Stomach (tissue), 19 donors: ENCODE measurements at places on chromosomes 12 and 14. TPM values are rescaled to one million over a fixed set of nuclear protein-coding genes. Genes with fewer than 3 reads are reported as not detected.

DNA sequence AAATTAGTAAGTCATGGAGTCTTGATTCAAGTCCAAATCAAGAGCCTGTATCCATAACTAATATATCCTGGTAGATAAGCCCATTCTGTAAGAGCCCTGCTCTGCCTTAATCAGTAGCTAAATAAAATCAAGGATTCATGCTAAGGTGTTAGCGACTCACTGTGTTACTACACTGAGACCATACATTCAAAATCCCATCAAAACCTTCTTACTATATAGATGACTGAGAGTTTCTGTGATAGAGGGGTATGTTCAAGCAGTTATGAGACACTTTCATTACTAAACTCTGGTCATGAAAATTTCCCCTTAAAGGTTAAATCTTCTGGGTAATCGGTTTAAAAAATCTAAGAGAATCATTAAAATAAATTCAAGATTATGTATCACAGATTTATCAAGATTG is 78.5 kb downstream of the MDGA2 start:
- no peaks in the 10 kb centered on the region for H3K36me3 ChIP-seq
- no peak for DNase-seq
- no peaks in the 10 kb centered on the region for H3K27me3 ChIP-seq
- no peaks in the 10 kb centered on the region for H3K4me1 ChIP-seq

Gene PPFIA2
- total RNA-seq, result 4.0 TPM

DNA sequence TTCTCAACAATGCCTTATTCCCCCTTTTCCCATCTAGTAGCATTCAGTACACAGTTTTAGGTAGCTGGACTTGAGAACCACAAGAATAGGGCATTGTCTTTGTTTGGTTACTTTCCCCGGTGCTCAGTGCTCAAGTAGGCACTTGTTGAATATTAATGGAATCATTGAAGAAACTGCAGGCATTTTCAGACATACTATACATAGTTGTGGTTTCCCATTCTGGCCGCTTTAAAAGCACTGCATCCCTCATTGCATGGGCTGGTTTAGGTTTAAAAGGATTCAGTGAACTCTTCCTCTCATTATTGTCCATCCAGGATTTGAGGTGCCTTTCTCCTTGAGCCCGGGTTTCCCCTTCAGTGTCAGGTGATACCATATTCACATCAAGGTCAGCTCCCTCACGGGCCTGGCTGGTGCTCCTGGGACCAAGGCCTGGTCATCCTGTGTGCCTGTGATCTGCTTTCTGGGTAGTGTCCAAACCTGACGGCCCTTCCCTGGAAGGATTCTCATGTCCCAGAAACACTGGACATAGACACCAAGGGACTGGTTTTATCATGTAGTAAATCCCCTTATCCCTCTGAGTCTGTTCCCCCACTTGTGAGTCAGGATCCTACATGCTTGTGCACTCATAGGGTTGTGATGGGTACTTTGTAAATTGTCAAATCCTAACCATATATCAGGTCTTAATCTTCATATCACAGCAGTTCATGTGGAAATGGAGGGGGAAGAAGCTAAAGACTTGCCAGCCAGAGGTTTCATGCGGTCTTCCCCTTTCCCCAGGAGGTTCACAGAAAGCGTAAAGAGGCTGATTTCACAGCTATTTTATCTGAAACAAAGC is 7.4 kb downstream of the TCP11L2 start:
- H3K36me3 ChIP-seq, result peaks cover 10% of the 10 kb centered on the region
- no peak overlapping the region for H3K27ac ChIP-seq
- H3K4me3 ChIP-seq, result no peak overlapping the region
- DNase-seq, result no peak
- H3K27me3 ChIP-seq, result no peaks in the 10 kb centered on the region

DNA sequence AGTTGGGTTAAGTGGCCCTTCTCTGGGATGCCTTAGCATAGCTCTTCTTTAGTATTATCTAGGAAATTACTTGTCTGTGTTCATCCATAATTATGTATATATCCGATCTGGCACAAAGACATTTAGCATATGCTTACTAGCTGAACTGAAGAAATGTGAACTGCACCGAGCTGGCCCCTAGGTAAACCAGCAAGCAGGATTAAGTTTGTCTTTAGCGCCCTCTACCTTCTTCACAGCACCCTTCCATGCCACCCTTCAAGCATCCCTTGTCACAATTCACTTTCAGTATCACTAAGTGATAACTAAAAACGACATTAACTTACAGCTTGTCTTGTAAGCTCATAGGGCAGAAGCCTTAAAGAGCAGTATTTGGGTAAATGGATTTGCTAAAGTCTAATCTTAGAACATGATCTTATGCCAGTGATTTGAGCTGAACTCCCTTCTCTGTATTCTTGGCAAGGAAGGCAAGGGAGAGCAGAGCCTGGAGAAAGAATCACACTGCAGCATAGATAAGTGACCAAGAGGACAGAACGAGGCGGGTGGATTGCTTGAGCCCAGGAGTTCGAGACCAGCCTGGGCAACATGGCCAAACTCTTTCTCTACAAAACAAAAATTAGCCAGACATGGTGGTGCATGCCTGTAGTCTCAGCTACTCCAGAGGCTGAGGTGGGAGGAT is 2.6 kb upstream of the HAL start:
- no peak overlapping the region for H3K27ac ChIP-seq
- peaks cover 8% of the 10 kb centered on the region for H3K36me3 ChIP-seq
- peak; percentile 85 for DNase-seq
- H3K27me3 ChIP-seq, result no peaks in the 10 kb centered on the region

Gene TAS2R50
- total RNA-seq, result not detected

DNA sequence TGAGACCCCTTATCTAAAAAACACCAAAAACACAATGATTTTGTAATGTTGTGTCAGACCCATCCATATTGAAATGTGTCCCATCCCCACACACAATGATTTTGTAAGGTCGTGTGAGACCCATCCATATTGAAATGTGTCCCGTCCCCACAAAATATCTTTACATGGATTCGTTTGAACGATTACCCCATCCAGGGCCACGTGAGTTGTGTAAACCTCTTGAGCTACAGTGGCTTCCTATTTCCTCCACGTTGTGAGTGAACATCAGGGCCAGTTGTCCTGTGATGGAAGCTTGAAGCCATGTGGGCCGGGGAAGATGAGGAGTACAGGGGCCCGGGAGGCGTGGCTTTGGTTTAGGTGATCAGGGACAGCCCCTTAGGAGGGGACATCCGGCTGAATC is 27.0 kb upstream of the ULK1 start:
- no peak for DNase-seq
- no peaks in the 10 kb centered on the region for H3K4me1 ChIP-seq
- H3K27ac ChIP-seq, result no peak overlapping the region

GRCh38 chr12:94133964-94134795 is 14.2 kb upstream of the PLXNC1 start:
- no peaks in the 10 kb centered on the region for H3K4me1 ChIP-seq
- H3K36me3 ChIP-seq, result no peaks in the 10 kb centered on the region
- H3K27me3 ChIP-seq, result peaks cover 5% of the 10 kb centered on the region

GRCh38 chr12:52832985-52833905 is 866 bp downstream of the KRT79 start:
- H3K4me1 ChIP-seq, result no peaks in the 10 kb centered on the region
- peaks cover 4% of the 10 kb centered on the region for H3K27me3 ChIP-seq
- no peak for DNase-seq
- no peak overlapping the region for H3K4me3 ChIP-seq
